ENCODE measurements at places on chromosomes 6 and 20. TPM values are rescaled to one million over a fixed set of nuclear protein-coding genes. Genes with fewer than 3 reads are reported as not detected.

- DNase-seq, result no peak
- H3K27ac ChIP-seq, result no peak overlapping the region
- H3K4me1 ChIP-seq, result no peaks in the 10 kb centered on the region
- no peak overlapping the region for H3K4me3 ChIP-seq
- H3K36me3 ChIP-seq, result no peaks in the 10 kb centered on the region
These were observed 212.3 kb downstream of the TAF4 start for GRCh38 chr20:61853073-61854005.

Gene TUBB2B
- total RNA-seq, result 0.54 TPM

GRCh38 chr6:11822346-11822745 is 43.7 kb upstream of the ADTRP start:
- no peak for DNase-seq
- no peak overlapping the region for H3K4me3 ChIP-seq

- H3K4me3 ChIP-seq, result no peak overlapping the region
- H3K27me3 ChIP-seq, result no peaks in the 10 kb centered on the region
- H3K36me3 ChIP-seq, result peaks cover 5% of the 10 kb centered on the region
- H3K4me1 ChIP-seq, result no peaks in the 10 kb centered on the region
These were observed 65.4 kb downstream of the MTFR2 start for GRCh38 chr6:136184738-136185137.

DNA sequence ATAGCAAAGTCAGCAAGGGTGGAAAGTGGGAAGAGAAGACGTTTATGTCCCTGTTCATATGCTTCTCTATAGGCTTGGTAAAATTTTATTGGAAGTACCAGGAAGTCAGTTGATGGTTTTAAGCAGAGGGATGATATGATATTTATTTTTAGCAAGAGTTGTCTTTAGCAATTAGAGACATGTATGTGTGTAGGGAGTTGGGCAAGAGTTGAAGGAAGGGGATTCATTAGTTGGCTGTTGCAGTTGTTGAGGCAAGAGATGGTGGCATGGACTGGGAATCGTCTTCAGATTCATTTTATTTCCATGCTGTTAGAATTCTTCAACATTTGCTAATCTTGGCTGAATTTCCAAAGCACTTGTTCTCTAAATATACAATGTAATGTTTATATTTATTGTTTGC is 85.6 kb downstream of the QKI start:
- H3K27me3 ChIP-seq, result no peaks in the 10 kb centered on the region
- peaks cover 19% of the 10 kb centered on the region for H3K4me1 ChIP-seq
- H3K36me3 ChIP-seq, result peaks cover 18% of the 10 kb centered on the region
- no peak overlapping the region for H3K27ac ChIP-seq
- DNase-seq, result no peak

Gene ECT2L
- not detected for total RNA-seq

DNA sequence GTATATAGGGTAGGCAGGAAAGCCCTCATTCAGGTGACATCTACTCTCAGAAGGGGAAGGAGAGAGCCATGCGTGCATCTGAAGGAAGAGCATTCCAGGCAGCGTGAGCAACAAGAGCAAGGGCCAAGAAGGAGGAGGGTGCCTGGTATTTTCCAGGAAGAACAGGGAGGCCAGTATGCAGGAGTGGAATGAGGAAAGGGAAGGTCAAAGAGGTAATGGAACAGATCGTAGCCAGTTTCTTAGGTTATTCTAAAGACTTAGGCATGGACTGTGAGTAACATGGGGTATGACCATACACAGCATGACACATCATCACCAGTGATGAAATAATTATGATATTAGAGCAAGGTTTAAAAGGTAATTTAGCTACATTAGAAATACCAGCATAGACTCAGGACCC is 24.1 kb downstream of the ALDH8A1 start:
- H3K27me3 ChIP-seq, result no peaks in the 10 kb centered on the region
- H3K27ac ChIP-seq, result peak overlapping the region; percentile 8
- H3K36me3 ChIP-seq, result peaks cover 7% of the 10 kb centered on the region
- H3K4me3 ChIP-seq, result no peak overlapping the region
- peak; percentile 62 for DNase-seq

GRCh38 chr6:113856625-113857555 is at the start of gene MARCKS:
MARCKS (plus strand) TSS chr6:113857345; CDS start chr6:113857746, 401 bp downstream.
- DNase-seq, result peak; percentile 84
- no peaks in the 10 kb centered on the region for H3K27me3 ChIP-seq
- H3K4me1 ChIP-seq, result no peaks in the 10 kb centered on the region
- peaks cover 15% of the 10 kb centered on the region for H3K36me3 ChIP-seq

Gene HAO1
- total RNA-seq, result not detected

DNA sequence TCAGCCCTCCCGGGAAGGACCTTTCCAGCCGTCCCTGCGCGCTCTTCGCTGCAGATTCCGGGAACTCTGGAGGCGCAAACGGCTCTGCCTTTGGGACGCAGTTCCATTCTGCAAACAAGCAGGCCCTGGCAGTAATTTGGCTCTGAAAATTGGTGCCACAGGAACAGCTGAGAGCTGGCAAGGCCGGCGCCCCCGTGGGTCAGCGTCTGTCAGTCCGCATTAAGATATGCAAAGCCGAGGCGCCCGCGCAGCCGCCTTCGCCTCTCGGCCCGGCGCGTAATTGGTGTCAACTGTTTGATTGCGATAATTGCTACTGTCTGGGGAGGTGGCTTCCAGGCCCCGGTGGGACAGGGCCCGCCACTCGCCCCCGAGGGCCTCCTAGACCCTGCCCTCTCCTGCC is 73.6 kb downstream of the NCR2 start:
- peaks cover 26% of the 10 kb centered on the region for H3K27me3 ChIP-seq
- no peaks in the 10 kb centered on the region for H3K4me1 ChIP-seq
- DNase-seq, result no peak
- H3K36me3 ChIP-seq, result no peaks in the 10 kb centered on the region

Gene COQ3
- total RNA-seq, result 7.7 TPM

GRCh38 chr6:163712566-163712961 is 298.0 kb downstream of the QKI start:
- H3K36me3 ChIP-seq, result peaks cover 6% of the 10 kb centered on the region
- H3K4me1 ChIP-seq, result peaks cover 18% of the 10 kb centered on the region
- no peaks in the 10 kb centered on the region for H3K27me3 ChIP-seq
- H3K4me3 ChIP-seq, result no peak overlapping the region
- no peak for DNase-seq

Gene ERVFRD-1
- total RNA-seq, result not detected

Gene GABBR1
- 38.8 TPM for total RNA-seq

- H3K4me1 ChIP-seq, result peaks cover 26% of the 10 kb centered on the region
- H3K27ac ChIP-seq, result peak overlapping the region; percentile 93
- peak overlapping the region; percentile 46 for H3K4me3 ChIP-seq
- H3K36me3 ChIP-seq, result peaks cover 8% of the 10 kb centered on the region
- DNase-seq, result peak; percentile 64
These were observed 37.3 kb downstream of the TFEB start for GRCh38 chr6:41697861-41698781.

DNA sequence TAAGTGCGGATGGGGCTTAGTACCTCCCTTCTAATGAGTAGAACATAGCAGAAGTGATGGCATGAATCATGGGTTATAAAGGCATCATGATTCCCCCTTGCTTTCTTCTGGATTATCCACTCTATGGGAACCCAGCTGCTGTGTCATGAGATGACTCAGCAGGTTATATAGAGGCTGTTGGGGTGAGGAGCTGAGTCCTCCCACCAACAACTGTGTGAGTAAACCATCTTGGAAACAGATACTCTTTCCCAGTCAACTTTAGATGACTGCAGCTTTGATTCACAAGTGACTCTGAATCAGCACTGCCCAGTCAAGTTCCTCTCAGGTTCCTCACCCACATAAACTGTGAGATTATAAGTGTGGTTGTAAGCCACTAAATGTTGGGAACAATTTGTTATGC is 46.3 kb downstream of the FAM83B start:
- H3K4me1 ChIP-seq, result peaks cover 25% of the 10 kb centered on the region
- H3K27ac ChIP-seq, result no peak overlapping the region
- no peak overlapping the region for H3K4me3 ChIP-seq
- peak; percentile 70 for DNase-seq

DNA sequence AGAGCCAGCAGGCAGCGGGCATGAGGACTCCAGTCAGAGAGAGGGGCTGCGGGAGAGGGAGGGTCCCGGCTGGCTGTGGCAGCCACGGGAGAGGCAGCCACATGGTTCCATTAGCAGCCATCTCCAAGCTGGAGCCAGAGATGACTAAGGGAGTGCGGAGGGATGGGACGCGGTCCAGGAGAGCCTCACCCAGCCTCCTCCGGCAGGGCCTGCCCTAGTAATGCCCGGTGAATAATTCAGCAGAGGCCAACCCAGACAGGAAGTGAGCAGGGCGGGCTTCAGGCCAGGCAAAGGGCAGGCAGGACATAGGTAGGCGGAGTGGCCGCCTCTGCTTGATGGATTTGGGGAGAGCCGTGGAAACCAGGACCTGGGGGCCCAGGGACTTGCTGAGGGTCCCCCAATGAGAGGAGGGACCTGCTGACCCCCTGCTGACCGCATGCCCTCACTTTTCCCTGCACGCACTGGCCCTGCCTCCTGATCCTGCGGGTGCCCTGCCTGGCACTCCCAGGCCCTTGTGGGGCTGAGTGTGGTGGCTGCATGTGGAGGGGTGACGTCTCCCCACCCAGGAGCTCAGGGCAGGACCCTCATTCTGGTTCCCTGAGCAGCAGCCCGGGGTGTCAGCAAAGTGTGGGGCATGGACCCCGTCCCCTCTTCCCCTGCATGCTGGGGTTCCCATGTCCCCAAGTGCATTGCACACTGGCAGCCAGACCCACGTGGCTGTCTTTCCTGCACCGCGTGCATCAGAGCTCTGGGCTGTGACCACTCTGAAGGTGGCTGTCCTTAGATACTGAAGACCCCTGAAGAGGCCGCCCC is 51.8 kb upstream of the SLCO4A1 start:
- peaks cover 5% of the 10 kb centered on the region for H3K27me3 ChIP-seq
- no peak overlapping the region for H3K27ac ChIP-seq
- no peaks in the 10 kb centered on the region for H3K36me3 ChIP-seq

- no peaks in the 10 kb centered on the region for H3K36me3 ChIP-seq
- H3K4me3 ChIP-seq, result no peak overlapping the region
- peak; percentile 65 for DNase-seq
These were observed 55.7 kb upstream of the SLC23A2 start for GRCh38 chr20:5056801-5057599.

DNA sequence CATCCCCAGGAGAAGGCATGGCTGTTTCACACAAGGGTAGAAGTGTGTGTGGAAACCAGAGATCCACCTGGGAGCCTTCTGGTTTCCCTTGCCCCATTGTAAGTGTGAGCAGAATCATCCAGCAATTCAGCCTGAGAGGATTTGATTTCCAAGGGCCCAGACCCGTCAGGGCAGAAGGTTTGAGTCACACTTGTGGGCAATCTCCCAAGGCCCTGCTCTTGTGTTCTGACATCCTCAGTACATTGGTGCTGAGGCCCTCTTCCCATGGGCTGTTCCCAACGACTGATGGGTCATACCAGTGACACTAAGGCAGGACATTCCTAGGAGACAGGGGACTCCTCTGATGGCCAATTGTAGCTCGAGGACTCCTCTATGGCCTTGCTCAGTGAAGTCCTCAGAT is 58.2 kb upstream of the POLR1H start:
- peaks cover 4% of the 10 kb centered on the region for H3K36me3 ChIP-seq
- H3K4me3 ChIP-seq, result no peak overlapping the region
- DNase-seq, result peak; percentile 24
- H3K27me3 ChIP-seq, result no peaks in the 10 kb centered on the region

Gene SULF2
- 82.2 TPM for total RNA-seq

Gene CSE1L
- total RNA-seq, result 101 TPM

DNA sequence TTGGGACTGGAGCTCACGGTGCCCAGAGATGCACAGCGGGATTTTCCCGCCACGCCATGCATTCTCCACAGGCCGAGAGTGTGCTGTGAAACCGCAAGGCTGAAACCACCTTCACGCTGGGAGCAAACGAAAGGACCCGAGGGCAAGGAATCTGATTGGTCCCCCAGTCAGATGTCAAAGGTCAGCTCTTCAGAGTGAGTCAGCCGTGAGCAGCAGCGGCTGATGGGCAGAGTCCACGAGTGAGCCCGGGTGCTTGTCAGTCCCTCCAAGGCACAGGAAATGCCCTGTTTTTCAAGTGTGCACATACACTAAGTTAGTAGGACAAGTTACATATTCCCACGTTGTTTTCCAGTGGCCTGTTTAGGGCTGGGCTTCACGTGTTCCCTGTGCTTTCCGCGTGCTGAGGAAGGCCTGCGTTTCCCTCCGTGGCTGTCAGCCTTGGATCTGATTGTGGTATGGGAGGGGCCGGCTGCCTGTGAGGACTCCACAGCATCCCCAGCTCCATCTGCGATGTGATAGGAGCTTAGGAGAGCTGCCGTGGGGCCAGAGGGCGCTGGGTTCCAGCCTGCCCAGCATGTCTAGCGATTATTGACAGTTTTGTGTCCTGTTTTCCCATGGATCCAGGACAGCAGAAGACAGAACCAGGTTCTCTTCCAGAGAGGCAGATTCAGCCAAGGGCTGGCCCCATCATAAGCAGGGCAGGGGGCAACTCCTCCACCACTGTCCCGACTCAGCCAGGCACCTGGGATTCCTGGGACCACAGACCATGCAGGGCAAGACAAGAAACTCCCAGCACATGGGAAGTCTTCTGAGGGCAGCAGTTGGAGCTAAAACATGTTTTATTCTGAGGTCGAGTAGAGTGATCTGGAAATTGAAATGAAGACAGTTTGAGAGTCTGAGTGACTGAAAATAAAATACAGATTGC is 38.2 kb upstream of the FRMD1 start:
- no peaks in the 10 kb centered on the region for H3K27me3 ChIP-seq
- no peaks in the 10 kb centered on the region for H3K36me3 ChIP-seq
- H3K4me3 ChIP-seq, result no peak overlapping the region
- no peak overlapping the region for H3K27ac ChIP-seq
- H3K4me1 ChIP-seq, result no peaks in the 10 kb centered on the region
- no peak for DNase-seq

GRCh38 chr6:129130959-129131681 is 248.2 kb downstream of the LAMA2 start:
- no peaks in the 10 kb centered on the region for H3K4me1 ChIP-seq
- H3K27ac ChIP-seq, result no peak overlapping the region
- H3K4me3 ChIP-seq, result no peak overlapping the region
- no peaks in the 10 kb centered on the region for H3K36me3 ChIP-seq

- no peaks in the 10 kb centered on the region for H3K27me3 ChIP-seq
- peaks cover 13% of the 10 kb centered on the region for H3K4me1 ChIP-seq
- no peak overlapping the region for H3K27ac ChIP-seq
- DNase-seq, result peak; percentile 85
These were observed 116.0 kb downstream of the CRYBG1 start for GRCh38 chr6:106476331-106477105.

Gene XKR7
- total RNA-seq, result not detected
